ENCODE measurements at places on chromosomes 16 and 17.

GRCh38 chr16:72985148-72985941 lies 62.6 kb downstream of the ZFHX3 start:
- no peak overlapping the region for H3K4me3 ChIP-seq
- H3K36me3 ChIP-seq: no peaks in the 10 kb centered on the region
- DNase-seq: no peak
- no peak overlapping the region for H3K27ac ChIP-seq
- no peaks in the 10 kb centered on the region for H3K27me3 ChIP-seq

DNA sequence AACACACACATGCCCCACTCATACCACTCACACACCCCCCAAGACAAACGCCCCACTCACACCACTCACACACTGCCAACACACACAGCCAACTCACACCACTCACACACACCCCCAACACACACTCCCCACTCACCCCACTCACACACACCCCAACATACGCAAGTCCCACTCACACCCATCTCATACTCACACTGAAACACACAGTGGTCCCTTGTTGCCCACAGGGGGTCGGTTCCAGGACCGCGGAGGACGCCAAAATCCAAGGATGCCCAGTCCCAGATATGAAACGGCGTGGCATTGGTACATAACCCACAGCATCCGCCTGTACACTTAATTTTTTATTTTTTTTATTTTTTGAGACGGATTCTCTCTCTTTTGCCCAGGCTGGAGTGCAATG lies 20.9 kb downstream of the RNF213 start:
- no peak for DNase-seq
- no peak overlapping the region for H3K4me3 ChIP-seq
- peaks cover 87% of the 10 kb centered on the region for H3K36me3 ChIP-seq

- H3K36me3 ChIP-seq: no peaks in the 10 kb centered on the region
- no peaks in the 10 kb centered on the region for H3K4me1 ChIP-seq
- no peak overlapping the region for H3K27ac ChIP-seq
- no peak overlapping the region for H3K4me3 ChIP-seq
- no peak for DNase-seq
These were observed 225.3 kb downstream of the WWOX start for GRCh38 chr16:78324649-78325285.

DNA sequence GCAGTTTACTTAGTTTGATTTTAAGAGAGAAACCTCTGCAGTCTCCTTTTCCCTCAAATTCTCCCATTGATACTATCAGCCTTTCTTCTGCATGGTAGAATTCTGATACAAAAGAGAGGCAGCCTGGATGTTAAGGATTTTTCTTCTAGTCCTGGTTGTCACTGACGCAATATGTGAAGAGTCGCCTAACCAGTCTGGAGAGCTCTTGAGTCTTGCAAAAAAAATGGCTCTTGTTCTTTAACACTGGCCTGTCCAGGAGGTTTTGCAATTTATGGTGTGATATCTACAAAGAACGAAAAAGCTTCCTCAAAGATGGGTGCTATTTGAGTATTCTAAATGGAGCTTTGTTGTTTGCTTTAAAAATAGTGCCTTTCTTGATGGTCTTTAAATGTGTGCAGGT lies 28.9 kb downstream of the COX10 start:
- H3K27me3 ChIP-seq: no peaks in the 10 kb centered on the region
- DNase-seq: no peak
- no peak overlapping the region for H3K27ac ChIP-seq

DNA sequence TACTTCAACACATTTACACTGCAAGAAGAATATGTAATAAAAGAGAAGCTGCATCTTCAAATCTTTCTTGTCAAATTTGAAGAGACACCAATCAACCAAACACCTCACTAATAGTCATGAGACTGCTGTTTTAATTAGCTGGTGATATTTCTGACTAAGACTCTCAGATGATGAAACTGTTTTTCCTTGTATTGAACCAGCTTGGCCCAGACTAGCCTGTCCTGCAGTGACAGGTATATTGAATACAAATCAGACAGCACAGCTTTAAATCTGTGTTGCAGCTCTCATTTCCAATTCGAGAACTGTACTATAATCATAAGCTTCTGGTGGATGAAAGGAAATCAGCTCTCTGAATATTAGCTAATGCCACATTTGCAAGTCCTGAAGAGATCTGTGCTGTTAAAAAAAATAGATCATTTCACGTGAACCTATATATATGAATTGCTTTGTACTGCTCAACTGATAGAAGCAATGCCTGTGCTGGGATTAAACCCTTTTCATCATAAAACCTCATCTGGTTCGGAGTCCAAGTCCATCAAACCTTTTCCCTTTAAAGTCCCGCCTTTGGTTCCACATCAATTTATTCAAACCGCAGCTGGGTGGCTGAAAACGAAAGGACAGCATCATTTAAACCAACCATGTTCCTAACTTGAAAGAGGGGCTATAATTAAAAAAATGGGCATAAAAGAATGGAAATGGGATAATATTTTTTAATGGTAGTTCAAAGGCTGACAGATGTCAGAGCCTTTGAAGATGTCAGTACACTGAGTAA lies 306.2 kb downstream of the CEP112 start:
- no peak for DNase-seq
- H3K36me3 ChIP-seq: no peaks in the 10 kb centered on the region
- no peaks in the 10 kb centered on the region for H3K4me1 ChIP-seq
- no peak overlapping the region for H3K27ac ChIP-seq
- no peaks in the 10 kb centered on the region for H3K27me3 ChIP-seq
- no peak overlapping the region for H3K4me3 ChIP-seq

GRCh38 chr17:62751060-62751691 lies 56.9 kb downstream of the MARCHF10 start:
- DNase-seq: no peak
- no peaks in the 10 kb centered on the region for H3K36me3 ChIP-seq
- peaks cover 6% of the 10 kb centered on the region for H3K27me3 ChIP-seq
- no peaks in the 10 kb centered on the region for H3K4me1 ChIP-seq
- H3K27ac ChIP-seq: no peak overlapping the region

GRCh38 chr17:62791767-62792446 lies 16.2 kb downstream of the MARCHF10 start:
- no peak overlapping the region for H3K4me3 ChIP-seq
- H3K4me1 ChIP-seq: peaks cover 13% of the 10 kb centered on the region
- no peak overlapping the region for H3K27ac ChIP-seq
- no peaks in the 10 kb centered on the region for H3K36me3 ChIP-seq
- H3K27me3 ChIP-seq: peaks cover 33% of the 10 kb centered on the region

- H3K4me1 ChIP-seq: no peaks in the 10 kb centered on the region
- no peak for DNase-seq
- no peak overlapping the region for H3K27ac ChIP-seq
These were observed 159.1 kb downstream of the WWOX start for GRCh38 chr16:78258375-78259065.

DNA sequence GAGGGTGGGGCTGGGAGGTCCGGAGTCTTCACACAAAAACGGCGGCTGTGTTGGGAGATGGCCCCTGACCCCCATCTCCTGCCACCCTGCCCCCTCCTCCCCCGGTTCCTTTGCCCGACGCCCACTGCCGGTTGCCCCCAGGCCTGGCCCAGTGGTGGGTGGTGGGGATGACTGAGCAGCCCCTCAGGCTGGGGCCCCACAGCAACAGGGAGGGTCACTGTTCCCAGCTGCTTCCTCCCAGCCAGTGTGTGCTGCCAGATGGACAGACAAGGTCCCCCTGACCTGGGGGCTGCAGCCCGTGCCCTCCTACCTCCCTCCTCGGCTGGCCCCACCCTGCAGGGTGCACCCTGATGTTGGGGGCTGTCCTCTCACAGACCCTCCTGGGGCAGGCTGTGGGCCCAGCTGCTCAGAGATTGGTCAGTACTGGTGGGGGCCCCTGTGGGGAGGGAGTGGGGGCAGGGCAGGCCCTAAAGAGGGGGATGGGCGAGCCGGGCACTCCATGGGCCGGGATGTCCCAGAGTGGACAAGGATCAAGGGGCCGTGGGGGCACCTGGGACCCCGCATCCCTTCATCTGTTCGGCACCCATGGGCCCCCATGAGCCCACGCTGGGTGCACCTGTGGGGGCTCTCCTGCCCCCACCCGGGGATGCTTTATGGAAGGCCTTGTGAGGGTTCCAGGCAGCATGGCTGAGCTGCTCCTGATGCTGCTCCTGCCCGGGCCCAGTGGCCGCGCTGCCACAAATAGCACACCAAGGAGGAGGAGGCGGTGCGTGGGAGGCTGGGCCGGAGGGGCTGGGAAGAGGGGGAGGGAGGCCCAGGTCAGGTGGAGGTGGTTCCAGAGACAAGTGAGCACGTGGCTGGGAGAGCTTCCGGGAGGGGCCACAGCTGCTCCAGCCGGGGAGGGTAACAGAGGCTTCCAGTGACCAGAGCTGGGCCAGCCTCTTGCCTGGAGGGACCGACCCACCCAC lies 5.1 kb downstream of the C1QTNF8 start:
- peaks cover 7% of the 10 kb centered on the region for H3K27me3 ChIP-seq
- H3K27ac ChIP-seq: no peak overlapping the region
- H3K4me3 ChIP-seq: no peak overlapping the region

DNA sequence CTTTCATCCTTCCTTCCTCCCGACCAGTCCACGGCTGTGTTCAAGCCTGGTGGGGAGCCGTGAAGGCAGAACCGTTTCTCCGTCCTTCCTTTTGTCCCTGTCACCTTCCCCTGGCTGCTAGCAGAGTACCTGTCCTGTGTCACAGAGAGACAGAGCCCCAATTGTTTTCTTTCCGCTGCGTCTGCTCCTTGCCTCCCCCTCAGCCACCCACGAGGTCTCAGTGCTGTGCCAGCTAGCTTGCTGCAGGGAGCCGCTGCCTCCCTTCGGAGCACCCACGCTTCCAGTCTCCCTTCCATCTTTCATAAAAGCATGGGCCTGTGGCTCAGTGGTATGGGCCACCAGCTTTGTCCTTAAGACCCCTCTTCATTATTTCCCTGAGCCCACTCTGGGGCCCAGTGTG lies 62.2 kb downstream of the MPRIP start:
- DNase-seq: no peak
- peaks cover 39% of the 10 kb centered on the region for H3K4me1 ChIP-seq
- peak overlapping the region; percentile 78 for H3K27ac ChIP-seq

DNA sequence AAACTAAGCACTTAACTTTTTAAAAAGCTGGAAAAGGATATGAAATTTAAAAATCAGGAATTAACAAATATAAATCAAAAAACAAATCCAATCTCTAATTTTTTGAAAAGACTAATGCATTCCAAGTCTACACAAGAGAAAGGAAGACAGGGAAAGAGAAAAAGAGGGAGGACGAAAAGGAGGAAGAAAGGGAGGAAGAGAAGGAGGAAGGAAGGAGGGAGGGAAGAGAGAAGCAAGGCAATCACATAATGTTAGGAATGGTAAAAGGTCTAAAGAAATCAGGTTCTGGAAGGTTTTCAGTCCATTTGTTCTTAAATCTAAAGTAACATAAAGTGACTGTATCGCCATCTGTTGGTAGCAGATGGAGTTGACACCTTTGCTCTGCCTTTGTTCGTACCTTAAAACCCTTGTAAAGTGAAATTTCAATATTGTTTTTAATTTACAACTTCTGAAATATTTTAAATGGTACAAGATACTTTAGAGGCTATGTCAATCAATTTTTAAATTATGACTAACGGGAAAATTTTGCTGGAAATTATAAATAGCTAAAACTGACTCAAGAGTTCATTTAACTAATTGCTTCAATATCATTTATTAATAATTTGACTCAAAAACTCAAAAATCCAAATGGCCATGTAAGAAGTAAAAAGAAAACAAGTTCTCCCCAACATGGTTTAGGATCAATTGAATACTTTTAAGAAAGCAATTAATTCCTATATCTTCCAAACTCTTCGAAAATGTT lies 20.4 kb upstream of the CDYL2 start:
- H3K4me3 ChIP-seq: no peak overlapping the region
- no peak overlapping the region for H3K27ac ChIP-seq
- H3K36me3 ChIP-seq: no peaks in the 10 kb centered on the region
- DNase-seq: no peak
- peaks cover 11% of the 10 kb centered on the region for H3K27me3 ChIP-seq

GRCh38 chr16:49986351-49987124 lies 38.5 kb upstream of the CNEP1R1 start:
- H3K36me3 ChIP-seq: no peaks in the 10 kb centered on the region
- no peak overlapping the region for H3K27ac ChIP-seq
- H3K27me3 ChIP-seq: peaks cover 3% of the 10 kb centered on the region
- peaks cover 13% of the 10 kb centered on the region for H3K4me1 ChIP-seq
- H3K4me3 ChIP-seq: no peak overlapping the region

DNA sequence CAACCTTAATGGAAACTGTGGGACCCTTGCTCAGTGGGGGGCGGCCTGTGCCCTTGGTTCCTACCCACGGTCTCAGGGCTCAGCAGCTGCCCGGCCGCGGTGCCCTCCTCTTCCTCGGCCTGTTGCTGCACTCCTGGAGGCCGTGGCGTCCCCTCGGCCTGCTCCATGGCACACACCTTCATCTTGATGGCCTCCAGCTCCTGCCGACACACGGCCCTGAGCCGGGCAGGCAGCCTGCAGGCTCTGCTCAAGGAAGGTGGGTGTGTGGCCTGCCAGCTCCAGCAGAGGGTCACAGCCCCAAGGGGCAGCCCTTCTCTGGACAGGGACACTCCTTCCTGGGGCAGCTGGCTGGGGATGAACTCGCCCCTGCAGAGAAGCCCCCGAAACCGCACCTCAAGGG lies 718 bp downstream of the PABPN1L start:
- no peak overlapping the region for H3K4me3 ChIP-seq
- H3K4me1 ChIP-seq: peaks cover 3% of the 10 kb centered on the region
- no peak overlapping the region for H3K27ac ChIP-seq
- no peak for DNase-seq

GRCh38 chr16:66913081-66913480 lies 5.6 kb downstream of the CDH16 start:
- no peak overlapping the region for H3K27ac ChIP-seq
- H3K4me1 ChIP-seq: no peaks in the 10 kb centered on the region
- no peak overlapping the region for H3K4me3 ChIP-seq
- DNase-seq: no peak

DNA sequence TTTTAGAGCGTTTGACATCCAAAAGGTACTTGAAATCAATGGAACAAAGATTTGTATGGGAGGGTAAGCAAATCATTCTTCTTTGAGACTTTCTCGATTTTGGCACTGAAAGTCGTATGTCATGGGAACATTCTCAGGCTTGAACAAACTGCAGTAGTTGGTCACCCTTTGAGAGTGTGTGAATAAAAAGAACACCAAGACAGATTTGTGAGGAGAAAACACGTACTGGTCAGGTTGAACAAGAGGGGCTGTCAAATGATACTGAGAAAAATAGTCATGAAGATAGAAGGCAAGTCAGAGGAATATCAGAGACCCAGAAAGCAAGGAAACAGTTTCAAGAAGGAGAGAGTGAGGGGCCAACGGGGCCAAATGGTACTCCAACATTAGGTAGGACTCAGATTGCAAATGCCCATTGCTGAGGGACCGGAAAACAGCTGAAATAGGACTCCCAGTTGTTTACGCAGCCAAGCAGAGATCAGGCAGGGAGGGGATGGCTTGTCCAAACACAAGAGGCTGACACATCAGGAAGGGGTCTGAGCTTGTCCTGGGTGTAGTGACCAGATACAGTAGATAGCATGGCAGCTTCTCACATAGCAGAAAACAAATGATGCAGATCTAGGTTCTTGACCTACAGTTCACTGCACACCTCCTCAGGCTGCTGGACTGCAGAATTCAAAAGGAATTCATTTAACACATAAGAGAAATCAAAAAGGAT lies 74.5 kb upstream of the MYOCD start:
- H3K4me3 ChIP-seq: no peak overlapping the region
- no peaks in the 10 kb centered on the region for H3K27me3 ChIP-seq
- H3K27ac ChIP-seq: no peak overlapping the region
- no peaks in the 10 kb centered on the region for H3K4me1 ChIP-seq
- no peak for DNase-seq

- no peak for DNase-seq
- peaks cover 20% of the 10 kb centered on the region for H3K4me1 ChIP-seq
- no peak overlapping the region for H3K27ac ChIP-seq
- no peak overlapping the region for H3K4me3 ChIP-seq
- H3K27me3 ChIP-seq: peaks cover 33% of the 10 kb centered on the region
These were observed 71.4 kb upstream of the ARL4D start for GRCh38 chr17:43327421-43327820.
